ENCODE measurements at places on chromosomes 16 and 17. TPM values are rescaled to one million over a fixed set of nuclear protein-coding genes. Genes with fewer than 3 reads are reported as not detected.

DNA sequence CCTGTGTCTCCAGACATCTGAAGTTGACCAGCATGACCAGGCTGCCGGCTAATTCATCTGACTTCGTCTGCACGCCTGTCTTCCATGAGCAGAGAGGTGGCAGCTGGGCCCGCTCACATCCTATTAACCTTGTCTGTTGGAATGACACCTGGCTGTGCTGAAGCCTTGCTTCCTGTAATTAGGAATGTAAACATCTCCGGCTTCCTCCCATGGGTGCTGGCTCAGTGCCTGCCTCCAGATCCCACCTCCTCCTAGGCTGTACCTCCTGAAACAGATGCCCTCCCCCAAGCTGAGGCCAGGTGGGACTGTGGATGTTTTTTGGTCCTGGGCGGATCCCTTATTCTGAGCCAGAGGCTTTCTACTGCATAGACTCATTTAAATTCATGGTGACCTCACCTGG is 296.3 kb downstream of the HS3ST4 start:
- no peak overlapping the region for H3K27ac ChIP-seq
- H3K27me3 ChIP-seq = no peaks in the 10 kb centered on the region
- H3K36me3 ChIP-seq = no peaks in the 10 kb centered on the region
- H3K4me3 ChIP-seq = no peak overlapping the region

DNA sequence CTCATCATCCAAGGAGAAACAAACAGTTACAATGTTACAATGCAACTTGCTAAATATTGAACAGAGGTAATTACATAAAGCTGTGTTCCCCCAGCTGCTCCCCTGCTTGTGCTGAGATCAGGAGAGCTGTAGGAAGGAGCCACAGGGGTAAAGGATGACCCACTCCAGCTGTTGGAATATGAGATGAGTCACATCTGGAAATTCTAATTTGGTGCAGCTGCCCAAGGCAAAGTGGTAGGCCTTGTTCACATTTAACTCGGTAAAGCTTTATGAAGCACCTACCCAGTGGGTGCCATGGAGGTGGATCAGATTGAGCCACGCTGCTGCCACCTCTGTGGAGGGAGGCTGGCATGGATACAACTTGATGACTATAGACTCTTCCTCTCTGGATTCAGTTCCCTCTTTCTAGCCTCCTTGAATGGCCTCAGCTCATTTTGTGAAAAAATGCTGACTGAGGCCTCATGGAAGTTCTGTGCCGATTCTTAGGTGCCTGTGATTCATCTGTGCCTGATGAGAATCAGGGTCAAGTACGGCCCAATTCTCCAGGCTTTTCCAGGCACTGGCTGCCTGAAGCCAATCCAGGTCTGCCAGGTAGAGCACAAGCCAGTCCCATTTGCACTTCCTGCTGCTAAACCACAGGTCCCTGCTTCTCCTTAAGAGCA is 7.4 kb downstream of the ZNF689 start:
- H3K27ac ChIP-seq = no peak overlapping the region
- H3K4me1 ChIP-seq = no peaks in the 10 kb centered on the region
- DNase-seq = no peak

DNA sequence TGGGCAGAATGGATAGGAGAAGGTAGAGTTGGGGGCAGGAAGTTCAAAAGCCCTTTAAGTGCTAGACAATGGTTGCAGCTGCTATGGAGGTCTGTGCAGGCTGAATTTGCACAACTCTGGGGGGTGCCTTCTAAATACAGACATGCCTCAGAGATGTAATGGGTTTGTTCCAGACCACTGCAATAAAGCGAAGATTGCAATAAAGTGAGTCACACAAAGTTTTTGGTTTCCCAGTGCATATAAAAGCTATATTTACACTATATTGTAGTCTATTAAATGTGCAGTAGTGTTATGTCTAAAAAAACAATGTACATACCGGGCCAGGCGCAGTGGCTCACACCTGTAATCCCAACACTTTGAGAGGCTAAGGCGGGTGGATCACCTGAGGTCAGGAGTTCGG is 60.5 kb upstream of the MYOCD start:
- no peaks in the 10 kb centered on the region for H3K27me3 ChIP-seq
- H3K4me1 ChIP-seq = no peaks in the 10 kb centered on the region
- no peak for DNase-seq
- H3K27ac ChIP-seq = no peak overlapping the region
- H3K36me3 ChIP-seq = no peaks in the 10 kb centered on the region

The TPSB2 gene
- total RNA-seq = not detected

The PIEZO1 gene
- total RNA-seq = 1.8 TPM

DNA sequence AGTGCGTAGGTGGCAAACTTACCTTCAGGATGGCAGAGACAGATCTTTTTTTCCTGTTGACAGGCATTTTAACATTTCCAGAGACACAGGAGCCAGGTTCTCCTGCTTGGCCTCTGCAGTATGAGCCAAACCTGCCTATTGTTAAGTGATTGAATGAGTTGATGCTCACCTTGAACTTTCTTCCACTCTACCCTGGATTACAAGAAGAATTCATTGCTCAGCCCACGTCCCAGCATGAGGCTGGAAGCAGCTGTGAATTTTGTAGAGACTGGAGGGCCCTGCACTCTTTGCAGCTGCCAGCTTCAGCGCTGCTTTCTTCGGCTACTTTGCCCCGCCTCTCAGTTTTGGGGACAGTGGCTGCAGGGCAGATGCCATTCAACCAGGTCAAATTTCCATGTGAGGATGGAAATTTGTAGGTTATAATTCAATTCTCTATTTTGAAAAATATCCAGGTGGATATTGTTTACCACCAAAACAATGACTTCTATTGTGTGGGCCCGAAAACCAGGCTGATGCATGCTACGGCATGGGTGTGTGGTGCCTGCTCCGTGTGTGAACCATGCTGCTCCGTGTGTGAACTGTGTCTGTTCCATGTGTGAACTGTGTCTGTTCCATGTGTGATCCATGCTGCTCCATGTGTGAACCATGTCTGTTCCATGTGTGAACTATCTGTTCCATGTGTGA is 75.2 kb upstream of the METTL9 start:
- H3K36me3 ChIP-seq = no peaks in the 10 kb centered on the region
- H3K27me3 ChIP-seq = no peaks in the 10 kb centered on the region
- H3K27ac ChIP-seq = no peak overlapping the region
- peaks cover 4% of the 10 kb centered on the region for H3K4me1 ChIP-seq
- H3K4me3 ChIP-seq = no peak overlapping the region

GRCh38 chr16:54937671-54938211 is 7.1 kb downstream of the IRX5 start:
- peak overlapping the region; percentile 46 for H3K4me3 ChIP-seq
- no peak overlapping the region for H3K27ac ChIP-seq
- H3K27me3 ChIP-seq = no peaks in the 10 kb centered on the region
- H3K36me3 ChIP-seq = no peaks in the 10 kb centered on the region
- no peak for DNase-seq

DNA sequence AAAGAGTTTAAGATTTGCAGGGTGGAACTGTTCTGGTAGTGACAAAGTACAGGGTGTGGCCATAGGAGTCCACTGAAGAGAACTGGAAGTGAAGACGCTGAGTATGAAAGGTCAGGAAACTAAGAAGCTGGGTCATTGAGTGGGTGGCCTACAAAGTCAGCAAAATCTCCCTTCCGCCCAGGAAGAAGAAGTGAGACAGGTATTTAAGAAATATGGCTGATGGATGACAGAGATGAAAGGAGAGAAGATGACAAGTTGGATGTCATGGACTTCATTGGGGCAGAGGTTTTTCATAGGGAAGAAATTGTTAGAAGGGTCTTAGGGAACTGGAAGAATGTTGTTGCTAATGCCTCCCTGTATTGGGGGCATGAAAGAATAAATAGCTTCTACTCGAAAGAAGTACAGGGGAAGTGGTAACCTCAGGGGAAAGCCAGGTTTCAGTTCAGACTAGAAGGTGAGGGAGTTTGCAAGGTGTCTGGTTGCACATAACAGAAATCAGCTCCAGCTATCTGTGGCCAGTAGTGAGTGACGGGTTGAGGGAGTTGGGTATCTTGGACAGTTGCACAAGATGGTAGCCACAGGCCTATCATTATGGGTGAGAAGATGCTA is 33.6 kb upstream of the MED13 start:
- DNase-seq = peak; percentile 59
- H3K36me3 ChIP-seq = no peaks in the 10 kb centered on the region
- H3K27ac ChIP-seq = no peak overlapping the region
- peaks cover 15% of the 10 kb centered on the region for H3K4me1 ChIP-seq
- no peak overlapping the region for H3K4me3 ChIP-seq

DNA sequence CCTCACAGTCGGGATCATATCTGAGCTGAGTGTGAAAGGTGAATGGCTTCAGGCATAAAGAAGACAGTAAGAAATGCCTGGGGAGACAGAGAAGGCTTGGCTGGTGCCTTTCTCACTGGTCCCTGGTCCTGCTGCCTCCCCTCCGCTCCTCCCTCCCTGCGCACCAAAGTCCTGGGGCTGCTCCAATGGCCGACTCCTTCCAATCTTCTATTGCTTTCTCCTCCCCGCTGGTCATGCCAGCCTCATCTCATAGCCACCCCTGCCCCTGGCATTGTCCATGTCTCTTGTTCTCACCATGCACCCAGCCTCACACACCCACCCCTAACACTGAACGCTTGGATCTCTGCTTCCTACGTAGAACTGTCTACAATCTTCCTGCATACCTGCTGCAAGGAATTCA is 18.0 kb downstream of the TLE7 start:
- no peaks in the 10 kb centered on the region for H3K27me3 ChIP-seq
- no peaks in the 10 kb centered on the region for H3K36me3 ChIP-seq
- no peak for DNase-seq
- no peak overlapping the region for H3K4me3 ChIP-seq
- H3K4me1 ChIP-seq = no peaks in the 10 kb centered on the region

GRCh38 chr17:50938821-50939541 is 72.8 kb upstream of the TOB1 start:
- no peak overlapping the region for H3K4me3 ChIP-seq
- no peak for DNase-seq
- no peaks in the 10 kb centered on the region for H3K36me3 ChIP-seq
- H3K27ac ChIP-seq = no peak overlapping the region
- H3K4me1 ChIP-seq = no peaks in the 10 kb centered on the region

- DNase-seq = no peak
- H3K27me3 ChIP-seq = no peaks in the 10 kb centered on the region
- no peak overlapping the region for H3K27ac ChIP-seq
- 0 out of 2 replicates have a peak, but pooled peaks cover 4% of the 10 kb centered on the region for H3K4me1 ChIP-seq
- H3K4me3 ChIP-seq = no peak overlapping the region
Observed at GRCh38 chr16:85377388-85378144, 235.6 kb upstream of the GSE1 start.

The PYY gene
- 0.51 TPM for total RNA-seq

DNA sequence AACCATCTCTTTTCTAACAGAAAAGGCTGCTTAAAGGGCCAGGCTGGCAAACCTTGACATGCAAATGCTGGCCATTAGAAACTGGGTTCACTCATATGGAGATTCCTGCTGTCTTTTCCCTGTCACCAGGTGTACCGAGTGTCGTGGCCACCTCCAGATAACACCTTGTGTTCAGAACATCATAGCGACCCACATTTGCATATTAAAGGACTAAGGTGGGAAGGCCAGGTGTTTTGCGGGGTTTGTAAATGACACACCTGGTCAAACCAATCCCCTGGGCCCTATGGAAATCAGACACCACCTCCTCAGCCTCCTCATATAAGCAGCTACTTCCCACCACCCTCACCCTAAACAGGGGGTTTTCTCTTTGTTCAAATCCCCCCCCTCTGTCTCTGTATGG is 2.5 kb upstream of the AIPL1 start:
- no peak overlapping the region for H3K27ac ChIP-seq
- H3K4me1 ChIP-seq = peaks cover 6% of the 10 kb centered on the region
- H3K27me3 ChIP-seq = no peaks in the 10 kb centered on the region
